ENCODE measurements at places on chromosomes 16 and 17.
A peak's percentile ranks its signal among the peaks of the same experiment; 100 is the strongest.

DNA sequence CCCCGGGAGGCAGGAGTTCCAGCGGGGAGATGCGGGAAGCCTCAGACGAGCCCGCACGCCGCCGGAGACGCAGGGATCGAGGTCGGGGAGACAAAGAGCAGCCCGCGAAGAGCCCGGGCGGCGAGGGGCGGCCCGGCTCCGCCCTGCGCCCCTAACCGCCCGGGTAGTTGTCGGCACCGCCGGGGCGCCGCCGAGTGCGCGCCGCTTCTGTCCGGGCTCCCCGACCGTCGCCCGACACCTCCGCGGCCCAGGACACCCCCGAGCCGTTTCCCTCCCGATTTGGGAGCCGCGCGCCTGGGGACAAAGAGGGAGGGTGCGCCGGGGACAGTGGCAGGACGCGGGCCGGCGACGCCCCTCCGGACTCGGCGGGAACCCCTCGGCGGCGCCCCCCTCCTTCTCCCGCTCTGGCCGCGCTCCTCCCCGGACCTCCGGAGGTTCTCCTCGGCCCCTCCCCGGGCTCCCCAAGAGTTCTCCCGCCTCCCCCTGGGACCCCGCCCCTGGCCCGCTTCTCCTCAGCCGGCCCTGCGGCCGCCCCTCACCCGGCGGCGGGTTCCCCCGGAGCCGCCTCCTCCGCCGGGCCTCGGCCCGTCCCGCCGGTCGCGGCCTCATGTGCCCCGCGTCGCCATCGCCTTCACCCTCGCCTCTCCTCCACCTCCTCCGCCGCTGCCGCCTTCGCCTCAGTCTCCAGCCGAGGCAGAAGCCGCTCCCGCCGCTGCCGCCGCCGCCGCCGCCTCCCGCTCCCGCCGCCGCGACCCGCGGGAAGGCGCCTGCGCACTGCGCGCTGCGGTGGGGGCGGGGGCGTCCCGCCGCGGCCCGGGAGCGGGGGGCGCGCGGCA is at the start of gene GJC1:
TSS of gene GJC1 (minus strand) at position 765 of the 836 bp plus-strand sequence. CDS start 24,470 bp downstream, outside the sequence.
- no peak for DNase-seq

GRCh38 chr17:50949989-50950877 is 84.1 kb upstream of the TOB1 start:
- DNase-seq, result peak; percentile 31

DNA sequence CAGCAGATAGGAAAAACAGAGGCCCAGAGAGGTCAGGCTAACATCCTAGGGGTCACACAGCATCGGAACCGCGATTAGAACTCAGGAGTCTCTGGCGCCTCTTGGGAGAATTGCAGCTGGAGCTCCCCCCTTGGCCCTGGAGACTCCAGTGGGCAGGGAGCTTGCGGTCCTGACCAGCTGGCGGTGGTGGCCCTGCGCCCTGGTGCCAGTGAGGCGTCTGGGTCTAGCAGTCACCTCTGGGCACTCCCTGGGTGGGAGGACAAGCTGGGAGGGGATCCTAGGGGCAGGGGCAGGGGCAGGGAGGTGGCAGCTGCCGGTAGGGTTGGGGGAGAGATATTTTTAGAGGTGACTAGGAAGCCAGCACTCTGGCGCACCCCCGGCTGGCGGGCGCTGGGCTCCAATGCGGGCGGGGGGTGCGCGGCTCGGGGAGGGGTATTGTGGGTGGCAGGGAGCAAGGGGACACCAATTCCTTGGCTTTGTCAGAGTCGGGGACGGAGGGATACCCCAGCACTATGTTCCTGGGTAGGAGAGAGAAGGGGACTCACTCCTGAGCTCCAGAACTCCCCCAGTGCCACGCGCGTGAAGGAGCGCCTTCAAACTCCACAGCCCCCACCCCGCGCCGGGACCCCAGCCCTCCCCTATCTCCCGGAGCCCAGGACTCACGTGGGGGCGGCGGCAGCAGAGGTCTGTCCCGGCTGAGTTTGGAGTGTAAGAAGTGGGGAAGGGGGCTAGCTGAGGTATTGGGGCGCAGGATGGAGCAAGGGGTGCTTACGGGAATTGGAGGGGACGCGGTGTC is 584 bp downstream of the PHOSPHO1 start:
- no peak for DNase-seq

GRCh38 chr17:55175788-55176427 is 88.9 kb upstream of the HLF start:
- DNase-seq, result no peak

DNA sequence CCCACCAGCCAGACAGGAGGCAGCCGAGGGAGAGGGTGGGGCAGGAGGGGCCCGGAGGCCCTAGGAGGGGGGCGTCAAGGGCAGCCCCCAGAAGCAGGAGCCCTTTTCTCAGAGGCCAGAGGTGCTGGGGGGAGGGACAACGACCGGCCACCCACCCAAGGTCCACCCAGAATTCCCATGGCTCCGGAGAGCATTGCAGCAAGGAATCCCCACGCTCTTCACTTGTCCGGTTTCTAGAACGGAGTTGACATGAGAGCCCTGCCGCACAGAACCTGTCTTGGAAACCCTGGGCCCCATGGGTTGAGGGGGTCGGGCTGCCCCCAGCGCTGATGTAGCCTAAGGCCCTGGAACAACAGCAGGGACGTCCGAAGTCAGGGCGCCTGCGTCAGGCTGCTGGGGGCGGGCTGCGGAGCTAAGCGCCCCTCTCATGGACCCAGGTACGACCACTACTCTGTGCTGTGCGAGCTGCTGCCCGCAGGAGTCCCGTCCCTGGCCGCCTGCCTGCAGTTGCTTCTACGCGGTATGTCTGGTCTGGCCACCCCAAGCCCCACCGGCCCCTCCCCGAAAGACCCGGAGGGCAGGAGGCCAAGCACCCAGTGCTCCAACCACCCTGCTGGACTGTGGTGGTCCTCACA is 11.2 kb downstream of the CYBC1 start:
- no peak for DNase-seq

- DNase-seq, result no peak
These were observed 237.7 kb downstream of the CDH13 start for GRCh38 chr16:82864332-82865040.

- no peak for DNase-seq
These were observed 617 bp downstream of the ARMC7 start for GRCh38 chr17:75110234-75110937.

- no peak for DNase-seq
These were observed 17.5 kb downstream of the FANCA start for GRCh38 chr16:89798832-89799370.

GRCh38 chr17:1494736-1495253 is 2.3 kb upstream of the MYO1C start:
- DNase-seq, result no peak

- DNase-seq, result no peak
These were observed 7.8 kb downstream of the GAS2L2 start for GRCh38 chr17:35745246-35745645.

GRCh38 chr16:81823734-81824133 is 44.6 kb downstream of the PLCG2 start:
- no peak for DNase-seq

GRCh38 chr16:74100395-74101326 is 196.0 kb upstream of the PSMD7 start:
- no peak for DNase-seq

GRCh38 chr17:8162997-8163977 is 539 bp upstream of the VAMP2 start:
- no peak for DNase-seq

DNA sequence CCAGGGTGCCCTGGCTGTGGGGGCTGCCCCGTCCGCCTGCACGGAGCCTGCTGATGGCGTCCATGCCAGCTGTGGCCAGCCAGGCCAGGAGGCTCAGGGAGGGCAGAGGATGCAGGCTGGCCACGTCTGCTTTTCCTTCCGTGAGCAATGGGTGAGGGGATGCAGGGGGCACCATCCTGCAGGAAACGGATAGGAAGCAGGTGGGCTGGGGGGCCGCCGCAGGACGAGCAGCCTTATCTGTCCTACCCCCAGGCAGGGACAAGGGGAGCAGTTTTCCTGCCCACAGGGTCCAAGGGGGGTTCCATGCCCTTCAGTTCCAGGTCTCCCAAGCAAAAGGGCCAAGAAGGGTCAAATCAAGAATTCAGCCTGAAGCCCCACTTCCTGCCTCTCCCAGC is 6.8 kb downstream of the DUS1L start:
- DNase-seq, result no peak

DNA sequence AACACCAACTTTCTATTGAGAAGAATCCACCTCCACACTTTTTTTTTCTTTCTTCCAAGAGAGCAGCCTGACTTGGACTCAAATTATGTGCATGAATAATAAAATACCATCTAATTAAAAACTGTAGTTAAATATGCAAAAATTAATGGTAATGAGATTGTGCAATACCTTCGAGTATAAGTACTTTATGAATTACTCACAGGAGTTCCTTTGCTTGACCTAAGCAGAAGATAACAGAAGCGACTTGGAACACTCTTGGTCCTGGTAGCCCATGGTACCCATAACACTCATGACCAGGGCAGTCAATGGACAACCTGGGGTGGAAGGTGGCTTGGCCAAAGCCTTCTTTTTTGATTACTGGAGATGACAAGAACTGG is 203.5 kb upstream of the IRX3 start:
- no peak for DNase-seq

DNA sequence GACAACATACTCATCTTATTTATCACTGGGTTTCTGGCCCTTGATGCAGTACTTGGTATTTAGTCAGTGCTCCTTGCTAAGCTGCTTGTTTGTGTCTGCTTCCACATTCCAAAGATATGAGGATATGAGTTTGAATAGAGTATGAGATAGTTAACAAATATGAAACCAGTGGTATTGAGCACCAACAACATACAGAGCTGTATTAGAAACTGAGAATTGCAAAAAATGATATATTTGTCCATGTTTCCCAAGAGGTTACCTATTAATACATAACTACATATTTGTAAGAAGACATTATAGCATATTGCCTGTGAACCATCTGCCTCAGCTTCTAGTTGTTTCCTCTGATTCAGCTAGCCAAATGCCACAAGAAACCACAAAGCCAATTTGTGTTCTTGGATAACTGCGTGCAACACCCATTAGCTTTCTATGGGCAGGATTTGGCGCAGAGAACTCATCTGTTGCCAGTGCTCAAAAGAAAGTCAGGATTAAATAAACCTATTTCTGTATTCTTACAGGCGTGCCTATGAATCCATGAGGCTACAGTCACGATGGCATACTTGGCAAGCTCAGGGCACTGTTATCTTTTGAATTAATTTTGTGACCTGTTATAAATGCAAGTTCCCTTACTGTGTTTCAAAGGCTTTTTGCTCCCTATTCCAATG is 194.4 kb downstream of the MAP2K6 start:
- DNase-seq, result no peak

GRCh38 chr16:89431630-89432029 is 58.7 kb downstream of the ANKRD11 start:
- DNase-seq, result no peak

- no peak for DNase-seq
These were observed 41.5 kb downstream of the ABCC1 start for GRCh38 chr16:15990902-15991301.

- no peak for DNase-seq
These were observed 66.3 kb upstream of the METRNL start for GRCh38 chr17:83012868-83013778.

DNA sequence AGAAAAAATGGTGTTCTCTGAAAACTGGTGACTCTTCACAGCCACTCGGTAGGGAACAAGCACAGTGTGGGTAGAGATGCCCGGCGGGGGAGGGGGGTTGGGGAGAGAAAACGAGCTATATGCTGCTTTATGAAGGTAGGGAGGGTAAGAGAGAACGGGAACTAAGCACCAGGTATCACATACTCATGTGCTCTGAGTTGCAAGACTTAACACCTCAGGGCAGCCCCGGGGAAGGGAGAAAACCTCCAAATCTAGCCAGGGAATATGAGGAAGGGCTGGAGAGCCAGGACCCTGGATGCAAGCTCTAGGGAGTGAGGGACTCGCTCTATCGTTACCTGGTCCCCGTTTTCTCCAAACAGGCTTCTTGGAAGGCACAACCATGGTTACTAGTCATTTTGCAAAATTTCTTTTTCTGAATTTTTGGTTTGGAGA is 35.3 kb downstream of the HIC1 start:
- no peak for DNase-seq

DNA sequence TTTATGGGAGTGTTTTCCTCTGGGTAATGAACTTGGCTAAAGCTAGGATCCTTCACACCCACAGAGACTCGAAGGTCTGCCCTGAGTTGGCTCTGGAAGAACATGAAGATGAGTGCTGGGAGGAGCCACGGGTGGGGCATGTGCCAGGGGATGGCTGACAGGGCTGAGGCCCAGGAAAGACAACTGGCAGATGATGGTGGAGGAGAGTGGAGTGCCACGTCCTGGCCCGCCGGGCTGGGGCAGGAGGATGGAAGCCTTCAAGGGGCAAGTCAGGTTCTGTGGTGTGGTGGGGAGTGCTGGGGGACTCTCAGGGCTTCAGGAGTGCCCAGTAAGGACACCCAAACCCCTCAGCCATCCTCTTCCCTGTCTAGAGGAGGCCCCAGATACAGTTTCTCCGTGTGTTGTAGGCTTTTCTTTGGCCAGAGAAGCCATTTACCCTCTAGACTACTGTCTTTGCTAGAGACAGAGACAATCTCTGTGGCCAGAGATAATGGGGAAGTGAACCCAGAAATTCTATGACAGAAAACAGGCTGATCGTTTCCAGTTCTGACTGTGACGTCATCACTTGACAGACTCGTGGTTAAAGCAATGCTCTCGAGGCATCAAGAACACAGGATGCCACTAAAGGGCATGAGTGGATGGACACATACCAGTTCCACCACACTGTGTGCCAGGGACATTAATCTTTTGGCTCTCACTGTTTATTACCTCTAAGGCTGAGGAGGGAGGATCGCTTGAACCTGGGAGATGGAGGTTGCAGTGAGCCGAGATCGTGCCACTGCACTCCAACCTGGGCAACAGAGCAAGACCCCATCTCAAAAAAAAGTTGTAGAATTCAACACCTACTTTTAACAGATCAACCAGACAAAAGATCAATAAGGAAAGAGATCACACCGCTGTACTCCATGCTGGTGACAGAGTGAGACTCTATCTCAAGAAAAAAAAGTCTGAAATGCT is 18.6 kb upstream of the SLC5A10 start:
- no peak for DNase-seq

GRCh38 chr17:7445619-7445968 is 733 bp downstream of the CHRNB1 start:
- DNase-seq, result no peak

- no peak for DNase-seq
These were observed 357.5 kb downstream of the SNX29 start for GRCh38 chr16:12334071-12334470.

- no peak for DNase-seq
These were observed 9.7 kb downstream of the CDH13 start for GRCh38 chr16:82636485-82636884.

- DNase-seq, result peak; percentile 16
These were observed 8.9 kb upstream of the RAPGEFL1 start for GRCh38 chr17:40168262-40168832.

- no peak for DNase-seq
These were observed 371.2 kb downstream of the MAF start for GRCh38 chr16:79229361-79229760.

All from T follicular helper cell (primary cell).